ENCODE measurements at places on chromosomes 12 and 14.

- no peak for DNase-seq
Measured at GRCh38 chr14:102293781-102294180, 11.2 kb downstream of the MOK start.

- peak; percentile 21 for DNase-seq
Measured at GRCh38 chr14:67240168-67240932, 885 bp upstream of the PALS1 start.

DNA sequence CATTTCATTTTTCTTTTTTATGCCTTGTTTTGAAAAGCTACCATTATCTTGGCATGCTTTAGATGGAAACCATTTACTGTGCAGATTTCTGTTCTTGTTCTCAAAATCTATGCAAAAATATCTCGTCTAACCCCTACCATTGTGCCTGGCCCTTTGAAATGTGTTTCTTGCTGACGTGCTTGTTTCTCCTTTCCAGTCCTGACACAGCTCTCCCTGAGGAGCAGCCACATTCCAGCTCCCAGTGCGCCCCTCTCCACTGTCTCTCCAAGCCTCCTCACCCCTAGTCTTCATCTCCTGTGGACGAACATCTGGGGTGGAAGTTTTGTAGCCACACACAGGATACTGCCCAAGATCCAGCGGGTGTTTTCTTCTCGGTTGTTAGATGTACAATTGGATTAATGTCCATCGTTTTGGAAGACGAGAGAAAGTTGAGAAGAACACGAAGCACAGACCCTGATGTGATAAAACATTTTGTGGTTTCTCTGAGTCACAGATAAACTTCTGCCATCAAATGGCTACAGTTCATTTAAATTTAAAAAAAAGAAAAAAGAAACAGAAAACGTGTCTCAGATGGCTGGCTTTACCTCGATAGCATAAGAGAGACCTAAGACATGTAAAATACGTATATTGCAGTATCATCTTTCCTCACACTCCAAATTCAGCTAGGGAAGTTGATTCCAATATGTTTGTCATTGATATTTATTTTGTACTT lies 21.9 kb upstream of the FGD4 start:
- no peak for DNase-seq

DNA sequence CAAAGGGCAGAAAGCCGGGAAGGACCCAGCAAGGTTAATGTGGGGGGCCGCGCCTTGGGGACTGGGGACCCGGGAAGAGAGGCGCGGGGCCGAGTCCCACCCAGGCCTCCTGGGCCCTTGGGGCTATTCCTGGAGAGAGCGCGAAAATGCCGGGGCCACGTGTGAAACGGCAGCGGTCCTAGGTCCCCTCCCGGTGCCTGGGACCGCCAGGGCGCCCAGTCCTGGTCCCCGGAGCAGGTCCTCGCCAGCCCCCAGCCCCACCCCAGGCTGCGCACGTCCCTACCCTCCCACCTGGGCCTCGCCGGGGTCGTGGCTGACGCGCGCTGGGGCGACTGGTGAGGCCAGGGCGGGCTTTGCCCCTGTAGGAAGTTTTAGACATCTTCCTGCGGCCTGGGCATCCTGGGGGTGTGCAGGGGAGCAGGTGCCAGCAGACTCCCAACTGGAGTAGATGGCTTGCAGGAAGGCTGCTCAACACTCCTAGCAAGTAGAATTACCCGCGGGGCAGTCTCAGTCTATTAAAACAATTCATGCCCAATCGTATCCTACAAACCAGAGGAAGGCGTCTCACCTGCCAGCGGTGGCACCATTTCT lies 708 bp downstream of the FAR2 start:
- DNase-seq, result peak; percentile 8

GRCh38 chr12:115942346-115942745 lies 335.1 kb downstream of the MED13L start:
- no peak for DNase-seq

- DNase-seq, result no peak
Measured at GRCh38 chr14:90427848-90428426, 31.1 kb downstream of the CALM1 start.

GRCh38 chr14:52023518-52023917 lies 34.2 kb downstream of the RTRAF start:
- no peak for DNase-seq
